ENCODE measurements at places on chromosomes 3 and 15. TPM values are rescaled to one million over a fixed set of nuclear protein-coding genes. Genes with fewer than 3 reads are reported as not detected.

DNA sequence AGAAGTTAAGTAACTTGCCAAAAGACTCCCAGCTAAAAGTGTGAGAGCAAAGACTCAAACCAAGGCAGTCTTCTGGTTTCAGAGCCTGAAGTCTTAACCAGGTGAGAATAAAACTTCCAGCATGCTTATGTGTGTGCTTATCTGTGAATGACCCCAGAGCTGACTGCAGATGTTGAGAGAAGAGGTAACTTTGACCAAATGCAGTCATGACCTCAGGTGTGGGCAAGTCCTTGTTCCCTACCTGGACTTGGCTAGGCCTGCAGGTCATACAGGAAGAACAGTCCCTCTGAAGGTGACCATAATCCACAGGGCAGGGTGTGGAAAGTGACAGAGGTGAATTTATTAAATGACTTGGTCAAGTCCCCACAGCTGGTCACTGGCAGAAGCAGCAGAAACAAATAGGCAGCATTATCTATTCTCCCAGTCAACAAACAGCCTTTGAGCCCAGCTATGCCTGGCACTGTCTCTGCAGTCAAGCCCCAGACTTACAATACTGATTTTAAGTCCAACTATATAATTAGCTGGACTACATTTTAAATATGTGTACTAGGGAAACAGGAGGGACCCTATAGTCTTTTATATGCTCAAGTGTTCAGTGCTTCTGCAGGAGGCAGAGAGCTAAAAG is 3.0 kb upstream of the CPEB1 start:
- no peak overlapping the region for H3K27ac ChIP-seq
- H3K27me3 ChIP-seq, result peaks cover 37% of the 10 kb centered on the region
- DNase-seq, result no peak
- no peaks in the 10 kb centered on the region for H3K36me3 ChIP-seq

GRCh38 chr15:37370941-37371340 is 270.6 kb upstream of the MEIS2 start:
- no peak for DNase-seq
- H3K36me3 ChIP-seq, result no peaks in the 10 kb centered on the region
- no peaks in the 10 kb centered on the region for H3K27me3 ChIP-seq
- H3K27ac ChIP-seq, result no peak overlapping the region

DNA sequence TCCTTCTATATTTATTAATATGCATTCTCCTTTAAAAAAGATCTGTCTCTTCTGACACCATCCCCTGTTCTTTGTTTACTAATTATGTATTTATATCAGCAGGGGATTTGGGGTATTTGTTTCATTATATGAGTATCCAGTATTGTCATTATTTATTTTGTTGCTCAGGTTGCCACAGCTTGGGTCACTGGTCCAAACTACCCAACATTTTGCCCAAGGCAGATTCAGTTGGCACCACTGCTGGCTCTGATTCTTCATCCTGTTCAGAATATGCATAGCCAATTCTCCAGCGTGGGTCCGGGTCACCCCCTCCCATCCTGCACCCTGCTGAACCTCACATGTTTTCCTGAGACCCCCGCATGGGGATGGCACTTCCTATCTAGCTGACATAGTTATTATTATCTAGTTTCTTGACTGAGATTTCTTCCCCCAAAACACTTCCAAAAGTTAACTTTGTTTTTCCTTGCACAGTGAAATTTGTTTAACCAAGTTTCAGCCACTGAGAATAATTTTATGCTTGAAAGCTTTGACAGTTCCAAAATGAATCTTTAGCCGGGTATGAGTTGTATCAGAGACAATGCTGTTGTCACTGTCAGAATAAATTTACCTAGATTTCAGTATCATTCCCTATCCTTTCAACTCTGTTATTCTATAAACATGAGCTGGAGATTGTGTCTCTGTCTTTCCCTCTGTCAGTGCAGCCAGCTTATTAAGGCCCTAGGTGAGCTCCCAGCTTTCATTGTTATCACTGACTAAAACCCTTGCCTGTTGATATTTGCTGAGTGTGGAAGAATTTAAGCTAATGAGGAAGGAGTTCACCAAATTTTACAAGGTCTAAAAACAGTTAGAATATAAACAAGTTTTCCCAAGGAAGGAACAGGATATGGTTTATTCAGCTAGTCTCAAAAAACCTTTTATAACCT is 70.3 kb downstream of the TGFBR2 start:
- no peaks in the 10 kb centered on the region for H3K4me1 ChIP-seq
- DNase-seq, result no peak
- no peak overlapping the region for H3K4me3 ChIP-seq
- no peaks in the 10 kb centered on the region for H3K36me3 ChIP-seq
- no peak overlapping the region for H3K27ac ChIP-seq

GRCh38 chr3:195451373-195452015 is 8.7 kb upstream of the ACAP2 start:
- no peak overlapping the region for H3K27ac ChIP-seq
- no peak overlapping the region for H3K4me3 ChIP-seq
- H3K4me1 ChIP-seq, result no peaks in the 10 kb centered on the region
- DNase-seq, result no peak
- no peaks in the 10 kb centered on the region for H3K36me3 ChIP-seq

- H3K4me3 ChIP-seq, result no peak overlapping the region
- H3K27me3 ChIP-seq, result no peaks in the 10 kb centered on the region
- H3K36me3 ChIP-seq, result no peaks in the 10 kb centered on the region
- peak overlapping the region; percentile 70 for H3K27ac ChIP-seq
These were observed 68.8 kb downstream of the CTNNB1 start for GRCh38 chr3:41267975-41268640.

DNA sequence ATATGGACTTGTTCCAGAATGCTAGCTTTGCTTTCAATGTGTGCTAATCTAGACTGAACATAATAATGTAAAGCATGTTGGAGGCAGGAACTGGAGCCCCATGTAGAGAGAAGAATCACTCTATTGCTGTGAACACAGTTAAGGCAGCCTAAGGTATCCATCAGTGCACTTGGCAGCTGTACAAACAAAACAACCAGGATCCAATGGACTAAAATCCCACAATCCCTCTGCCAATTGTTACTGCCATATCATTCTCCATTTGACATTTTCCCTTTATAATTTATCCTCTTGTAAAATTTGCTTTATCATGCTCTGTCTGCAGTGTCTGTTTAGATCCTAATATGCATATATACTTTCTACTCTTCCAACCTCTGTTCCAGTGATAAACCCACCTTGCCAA is 756.8 kb upstream of the LMCD1 start:
- no peak overlapping the region for H3K4me3 ChIP-seq
- DNase-seq, result no peak
- no peak overlapping the region for H3K27ac ChIP-seq
- no peaks in the 10 kb centered on the region for H3K36me3 ChIP-seq
- no peaks in the 10 kb centered on the region for H3K4me1 ChIP-seq
- peaks cover 17% of the 10 kb centered on the region for H3K27me3 ChIP-seq

GRCh38 chr3:187947927-187948682 is 202.8 kb upstream of the BCL6 start:
- peaks cover 68% of the 10 kb centered on the region for H3K4me1 ChIP-seq
- no peak overlapping the region for H3K4me3 ChIP-seq
- DNase-seq, result no peak
- no peaks in the 10 kb centered on the region for H3K36me3 ChIP-seq
- no peak overlapping the region for H3K27ac ChIP-seq
- no peaks in the 10 kb centered on the region for H3K27me3 ChIP-seq

DNA sequence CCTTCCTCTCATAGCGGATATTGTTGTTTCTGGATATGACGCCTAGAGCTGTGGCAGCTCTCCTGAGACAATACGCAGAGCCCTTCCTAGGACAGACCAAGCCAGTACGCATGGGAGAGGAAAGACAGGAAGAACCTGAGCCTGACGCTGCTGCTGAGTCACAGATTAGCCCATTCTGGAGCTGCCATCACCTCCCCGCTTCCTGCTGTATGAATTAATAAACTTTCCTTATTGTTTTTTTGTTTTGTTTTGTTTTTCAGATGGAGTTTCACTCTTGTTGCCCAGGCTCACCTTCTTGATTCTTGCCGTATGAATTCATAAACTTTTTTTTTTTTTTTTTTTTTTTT is 67.0 kb downstream of the PPCDC start:
- H3K4me1 ChIP-seq, result peaks cover 28% of the 10 kb centered on the region
- no peaks in the 10 kb centered on the region for H3K27me3 ChIP-seq
- no peak overlapping the region for H3K4me3 ChIP-seq
- H3K36me3 ChIP-seq, result no peaks in the 10 kb centered on the region
- peak overlapping the region; percentile 63 for H3K27ac ChIP-seq

DNA sequence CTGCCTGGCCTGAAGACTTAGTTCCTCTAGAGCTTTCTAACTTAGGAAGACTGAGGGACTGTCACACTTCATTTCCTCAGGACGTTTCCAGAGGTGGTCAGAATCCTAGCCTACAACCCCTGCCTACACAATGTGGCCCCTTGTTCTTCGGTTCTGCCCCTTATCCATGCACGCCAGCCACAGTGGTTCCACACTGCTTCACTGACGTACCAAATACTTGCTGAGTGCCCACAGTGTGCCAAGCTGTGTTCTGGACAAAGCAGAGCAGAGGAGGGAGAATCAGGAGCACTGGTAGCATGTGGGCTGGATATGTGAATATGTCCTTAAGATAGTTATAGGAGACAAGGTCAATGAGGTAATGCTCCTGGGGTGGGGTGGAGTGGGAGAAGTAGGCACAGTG is 70.5 kb upstream of the SAMMSON start:
- H3K36me3 ChIP-seq, result no peaks in the 10 kb centered on the region
- H3K27ac ChIP-seq, result no peak overlapping the region
- H3K4me1 ChIP-seq, result no peaks in the 10 kb centered on the region

- no peak for DNase-seq
- no peak overlapping the region for H3K4me3 ChIP-seq
These were observed 9.3 kb downstream of the ARPP19 start for GRCh38 chr15:52559575-52559974.

ZNF860 gene
- total RNA-seq, result 2.6 TPM

DVL3 gene
- 101 TPM for total RNA-seq

ABCC5 gene
- 151 TPM for total RNA-seq

CTSH gene
- 101 TPM for total RNA-seq

FBLN2 gene
- 1.8 TPM for total RNA-seq

UBAP1L gene
- 3.1 TPM for total RNA-seq

C15orf61 gene
- 6.8 TPM for total RNA-seq

FOXB1 gene
- total RNA-seq, result 2.2 TPM

ATG7 gene
- total RNA-seq, result 56.1 TPM

DNAH1 gene
- 5.9 TPM for total RNA-seq

GHSR gene
- total RNA-seq, result not detected

Data from PC-9 (cell line).